ENCODE measurements at places on chromosomes 2 and 18.
A peak's percentile ranks its signal among the peaks of the same experiment; 100 is the strongest.

GRCh38 chr2:215770668-215771067, 242.7 kb downstream of the MREG start:
- no peak for DNase-seq

DNA sequence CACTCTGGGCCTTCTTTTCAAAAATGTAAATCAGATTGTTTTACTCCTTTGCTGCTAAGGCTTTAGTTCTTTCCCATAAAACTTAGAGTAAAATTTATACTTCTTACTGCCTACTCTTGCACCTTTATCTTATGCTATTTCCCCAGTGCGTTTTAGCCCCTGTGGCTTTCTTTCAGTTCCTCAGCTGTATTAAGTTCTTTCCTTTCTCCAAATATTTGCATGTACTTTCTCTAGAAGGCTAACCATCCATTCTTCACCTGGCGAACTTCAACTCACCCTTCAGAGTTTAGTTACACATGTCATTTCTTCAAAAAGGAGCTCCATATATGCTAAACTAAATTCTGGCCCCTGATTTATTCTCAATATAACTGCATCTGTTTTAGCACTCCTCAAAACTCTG, 160.7 kb downstream of the FSHR start:
- no peak for DNase-seq

GRCh38 chr18:39561126-39561525, 1995.5 kb upstream of the CELF4 start:
- no peak for DNase-seq

DNA sequence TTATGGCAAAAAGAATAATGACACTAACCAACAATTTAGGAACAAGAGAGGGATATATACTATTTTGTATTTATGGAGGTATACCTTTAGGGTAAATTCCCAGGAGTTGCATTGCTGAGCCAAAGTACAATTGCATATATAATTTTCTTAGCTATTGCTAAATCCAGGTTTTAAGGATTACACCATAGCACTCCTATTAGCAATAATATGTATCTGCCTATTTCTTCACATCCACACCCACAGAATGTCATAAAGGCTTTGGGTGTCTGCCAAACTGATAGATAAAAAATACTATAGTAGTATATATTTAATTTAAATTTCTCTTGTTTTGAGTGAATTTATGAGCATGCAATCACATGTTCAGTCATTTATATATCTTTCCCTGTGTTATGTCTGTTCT, 11.5 kb upstream of the SERPINB13 start:
- DNase-seq: no peak

GRCh38 chr18:74963820-74964446, 245.0 kb downstream of the PTGR3 start:
- DNase-seq: peak; percentile 96

DNA sequence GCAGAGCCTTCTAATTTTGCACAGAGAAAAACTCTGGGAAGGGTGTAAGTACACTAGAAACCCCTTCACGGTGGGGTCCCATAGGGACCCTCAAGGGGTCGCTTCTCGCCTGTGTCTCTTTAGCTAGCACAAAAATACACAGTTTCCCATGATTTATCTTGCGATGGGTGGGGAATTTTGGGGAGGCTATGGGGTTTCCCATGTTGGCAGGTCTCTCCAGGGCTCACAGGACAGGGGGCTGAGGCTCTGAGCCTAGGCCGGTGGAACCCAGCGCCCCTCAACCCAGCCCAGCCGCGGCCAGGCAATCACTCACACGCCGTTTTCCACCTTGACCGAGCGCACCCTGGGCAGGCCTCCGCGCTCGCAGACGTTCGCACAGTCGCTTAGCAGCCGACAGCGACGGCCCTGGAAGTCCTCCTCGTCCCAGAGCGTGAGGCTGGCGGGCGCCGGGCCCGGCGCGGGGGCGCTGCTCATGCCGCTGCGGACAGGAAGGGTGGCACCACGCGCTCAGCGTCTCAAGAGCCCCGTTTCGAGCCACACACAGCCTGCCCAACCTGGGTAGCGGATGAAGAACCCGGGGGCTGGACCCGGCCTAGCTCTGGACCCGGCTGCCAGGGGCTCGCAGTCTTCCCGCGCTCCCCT, 398 bp downstream of the CRYBA2 start:
- DNase-seq: peak; percentile 86

GRCh38 chr18:3566851-3567250, 116.9 kb downstream of the TGIF1 start:
- no peak for DNase-seq

DNA sequence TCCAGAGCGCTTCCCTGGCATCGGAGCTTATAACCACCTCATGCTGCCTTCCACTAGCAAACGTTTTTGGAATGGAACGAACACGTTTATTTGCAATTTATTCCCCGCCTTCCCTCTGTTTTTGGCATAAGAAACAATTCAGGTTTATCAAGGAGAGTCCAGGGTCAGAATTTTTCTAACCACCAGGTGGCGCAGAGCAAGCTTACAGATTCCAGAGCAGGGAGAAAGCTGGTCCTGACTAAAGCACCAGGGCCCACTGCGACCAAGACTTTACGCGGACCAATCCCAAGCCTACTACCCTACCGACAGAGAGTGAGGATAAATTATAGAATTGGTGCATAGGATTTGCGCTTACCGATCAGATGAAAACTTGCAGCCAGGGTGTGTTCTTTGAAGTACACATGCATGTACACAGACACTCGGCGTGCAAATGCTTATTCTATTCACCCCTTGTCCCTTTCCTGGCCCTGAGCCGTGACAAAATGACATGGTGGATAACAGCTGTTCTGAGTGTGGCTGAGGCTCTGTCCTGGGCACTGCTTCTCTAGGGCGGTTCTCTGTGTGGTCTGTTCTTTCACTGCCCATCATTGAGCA, 34.7 kb downstream of the NAPG start:
- peak; percentile 45 for DNase-seq

DNA sequence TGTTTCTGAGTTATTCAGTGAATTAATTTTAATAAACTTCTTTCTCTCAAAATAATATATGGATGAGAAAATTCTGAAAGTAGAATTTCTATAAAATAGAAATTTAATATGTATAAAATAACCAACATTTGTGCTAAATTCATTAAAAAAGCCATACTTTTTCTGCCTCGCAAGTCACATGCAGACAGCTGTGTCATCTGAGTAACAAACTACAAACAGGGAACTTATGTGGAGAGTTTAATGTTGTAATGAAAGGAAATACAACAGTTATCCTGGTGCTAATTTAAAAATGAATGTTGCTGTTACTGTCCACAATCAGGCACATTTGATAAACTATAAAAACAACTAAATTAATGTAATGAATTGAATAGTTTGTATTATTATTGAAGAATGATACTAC, 22.2 kb downstream of the RMDN2 start:
- DNase-seq: no peak

- peak; percentile 57 for DNase-seq
Observed at GRCh38 chr18:62566199-62566598, 43.4 kb downstream of the ZCCHC2 start.

DNA sequence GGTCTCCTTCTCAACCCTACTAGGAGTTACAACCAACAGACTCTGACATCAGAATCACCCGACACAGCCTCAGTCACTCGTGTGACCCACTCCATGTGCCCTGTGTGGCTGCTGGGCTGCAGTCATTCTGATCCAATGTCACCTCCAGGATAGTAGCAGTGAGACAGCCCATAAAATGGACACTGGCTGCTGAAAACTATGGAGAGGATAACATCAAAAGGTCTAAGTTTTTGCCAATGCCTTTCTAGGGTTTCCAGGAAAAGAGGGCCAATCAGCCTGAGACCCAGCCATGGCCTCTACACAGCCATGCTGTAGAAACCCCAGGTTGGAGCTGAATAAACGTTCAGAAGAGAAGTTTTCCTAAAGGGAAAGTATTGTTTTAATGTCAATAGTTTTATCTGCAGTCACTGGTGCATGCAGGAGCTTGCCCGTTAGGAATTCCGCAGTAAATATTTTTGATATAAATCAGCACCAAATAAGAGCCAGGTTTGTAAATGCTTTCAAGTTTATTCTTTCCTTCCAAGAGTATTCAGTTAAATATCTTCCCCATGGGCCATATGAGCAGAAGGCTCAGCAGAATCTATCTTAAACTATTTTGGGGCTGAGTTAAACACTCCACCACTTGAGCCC, 92.2 kb upstream of the PID1 start:
- no peak for DNase-seq
